Kidney epithelial cell (primary cell): ENCODE measurements at places on chromosomes 5 and 9. TPM values are rescaled to one million over a fixed set of nuclear protein-coding genes. Genes with fewer than 3 reads are reported as not detected.

Gene PDGFRB
- total RNA-seq, result 17.1 and 18.3 TPM in 2 replicates

Gene POU5F2
- 0.29 and 0.62 TPM in 2 replicates for total RNA-seq

Gene SCGB3A2
- not detected in 2 replicates for total RNA-seq

Gene PTGS1
- total RNA-seq, result 0.04 and 0.07 TPM in 2 replicates

Gene NMRK1
- total RNA-seq, result 10.3 and 14.1 TPM in 2 replicates

Gene ANKRD33B
- 5.0 and 5.5 TPM in 2 replicates for total RNA-seq

Gene NUP188
- total RNA-seq, result 35.5 and 39.9 TPM in 2 replicates

Gene CCIN
- not detected in 2 replicates for total RNA-seq

Gene LAMC3
- 7.5 and 9.7 TPM in 2 replicates for total RNA-seq

Gene ZNF608
- total RNA-seq, result 50.2 and 67.7 TPM in 2 replicates

Gene FAM221B
- not detected in 2 replicates for total RNA-seq

Gene ZBED3
- total RNA-seq, result 6.0 and 9.8 TPM in 2 replicates

Gene ANKRD31
- total RNA-seq, result 0.07 and 0.21 TPM in 2 replicates

Gene RFX3
- 4.4 and 5.6 TPM in 2 replicates for total RNA-seq

Gene LIX1
- total RNA-seq, result 0.07 TPM in 1 of 2 replicates, not detected in the other

Gene FAM53C
- total RNA-seq, result 26.3 and 36.8 TPM in 2 replicates
